Mesenteric fat pad (tissue), 1 donor: ENCODE measurements at places on chromosomes 3 and 15. TPM values are rescaled to one million over a fixed set of nuclear protein-coding genes. Genes with fewer than 3 reads are reported as not detected.

DNA sequence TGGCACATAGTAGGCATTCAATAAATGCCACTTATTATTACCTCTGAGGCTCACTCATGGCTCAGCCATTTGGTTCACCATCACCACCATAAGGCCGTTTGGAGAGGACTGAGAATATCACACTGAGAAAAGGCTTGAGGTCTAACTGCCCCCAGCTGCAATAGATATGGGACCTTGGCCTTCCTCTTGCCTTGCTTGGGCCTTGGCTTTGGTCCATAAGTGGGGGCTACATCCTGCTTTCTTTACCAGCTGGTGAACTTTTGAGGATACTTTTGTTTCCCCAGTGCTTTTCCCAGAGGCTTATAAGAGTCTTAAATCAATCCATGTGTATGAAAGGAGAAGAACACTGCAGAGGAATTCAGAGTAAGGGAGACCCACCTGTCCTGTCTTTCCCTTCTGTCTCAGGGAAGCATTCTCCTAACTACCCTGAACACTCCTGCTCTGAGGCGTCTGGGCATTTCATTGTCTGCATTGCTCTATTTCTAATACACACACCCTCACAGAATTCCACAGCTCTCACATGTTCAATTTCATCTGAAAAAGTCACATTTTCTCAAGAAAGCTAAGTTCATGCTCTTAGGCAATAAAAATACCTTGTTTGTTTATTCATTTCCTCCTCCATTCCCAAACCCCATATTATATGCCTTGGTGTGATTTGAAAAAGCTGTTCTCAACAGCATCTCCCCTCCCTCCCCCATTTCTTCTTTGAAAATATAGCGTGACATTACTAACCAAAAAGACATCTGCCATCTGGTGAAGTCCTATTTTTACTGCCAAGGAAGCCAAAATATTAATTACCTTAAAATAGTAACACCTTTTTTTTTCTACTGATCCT is 22.5 kb upstream of the KCNMB2 start:
- no peak for DNase-seq

DNA sequence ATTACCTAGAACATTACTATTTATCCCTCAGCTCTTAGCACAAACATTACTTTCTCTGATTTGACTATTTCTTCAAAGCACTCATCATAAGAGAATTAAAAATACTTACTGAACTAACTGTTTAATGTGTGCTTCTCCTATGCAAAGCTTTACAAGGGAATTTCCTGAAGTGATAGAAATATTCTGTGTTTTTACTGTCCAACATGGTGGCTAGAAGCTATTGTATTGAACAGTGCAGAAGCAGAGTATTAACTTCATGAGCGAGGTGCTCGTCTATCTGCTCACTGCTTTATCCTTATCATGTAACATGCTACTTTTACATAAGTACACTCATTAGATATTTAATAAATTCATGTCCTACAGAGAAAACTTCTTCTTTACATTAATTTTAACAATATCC is 239.1 kb downstream of the ISL2 start:
- DNase-seq, result no peak

GRCh38 chr3:26624209-26624765 is 1.7 kb downstream of the LRRC3B start:
- DNase-seq, result no peak

- DNase-seq, result no peak
These were observed 13.8 kb upstream of the STARD5 start for GRCh38 chr15:81337713-81338157.

FRMD4B gene
- 30.5 TPM for total RNA-seq

WNT7A gene
- total RNA-seq, result not detected

ARRDC4 gene
- total RNA-seq, result 24.0 TPM

GOLGA8N gene
- 6.9 TPM for total RNA-seq

- DNase-seq, result no peak
These were observed 37.3 kb downstream of the FSD2 start for GRCh38 chr15:82768414-82769054.

- no peak for DNase-seq
These were observed 124.8 kb downstream of the RPLP1 start for GRCh38 chr15:69577397-69577796.

DNA sequence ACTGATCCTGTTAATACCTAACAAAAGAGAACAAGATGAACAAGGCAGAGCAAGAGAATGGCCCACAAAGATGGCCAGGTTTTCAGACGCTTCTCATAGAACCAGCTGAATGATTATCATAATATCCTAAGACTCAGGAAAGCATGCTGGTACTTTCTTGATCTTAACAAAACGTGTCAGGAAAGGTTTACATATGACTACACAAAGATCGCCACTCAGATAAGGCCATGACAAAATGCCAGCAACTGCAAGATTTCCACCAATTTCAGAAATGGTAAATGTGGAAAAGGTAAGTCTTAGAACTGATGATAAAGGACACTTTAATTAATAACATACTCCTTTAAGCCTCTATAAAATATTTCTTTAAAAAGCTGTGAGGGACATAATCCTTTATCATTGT is 108.8 kb downstream of the DLG1 start:
- no peak for DNase-seq

DNA sequence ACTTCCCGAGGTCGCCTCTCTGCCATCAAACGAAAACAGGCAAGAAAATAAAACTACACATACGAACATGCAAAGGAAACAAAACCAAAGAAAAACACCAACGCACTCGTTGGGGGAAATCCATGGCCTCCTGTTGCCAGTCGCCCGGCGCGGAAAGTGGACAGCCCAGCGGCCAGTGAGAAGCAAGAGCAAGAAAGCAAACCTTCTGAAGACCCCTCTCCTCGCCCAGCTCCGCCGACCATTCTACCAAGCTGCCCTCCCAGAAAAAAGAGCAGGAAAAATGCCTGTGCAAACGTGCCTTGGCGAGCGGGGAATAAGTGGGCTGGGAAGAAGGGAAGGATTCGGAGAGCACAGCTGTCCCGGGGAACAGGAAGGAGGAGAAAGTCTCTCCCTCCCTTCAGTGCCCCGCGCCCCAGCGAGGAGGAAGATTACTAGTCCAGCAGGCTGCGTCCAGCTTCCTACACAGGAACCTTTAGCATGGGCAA is 802 bp upstream of the NECTIN3 start:
- no peak for DNase-seq

LMAN1L gene
- total RNA-seq, result not detected

GRCh38 chr3:47428662-47429061 is 47.1 kb downstream of the SCAP start:
- no peak for DNase-seq

GRCh38 chr15:74504836-74505235 is 36.2 kb upstream of the ARID3B start:
- peak; percentile 12 for DNase-seq

DNA sequence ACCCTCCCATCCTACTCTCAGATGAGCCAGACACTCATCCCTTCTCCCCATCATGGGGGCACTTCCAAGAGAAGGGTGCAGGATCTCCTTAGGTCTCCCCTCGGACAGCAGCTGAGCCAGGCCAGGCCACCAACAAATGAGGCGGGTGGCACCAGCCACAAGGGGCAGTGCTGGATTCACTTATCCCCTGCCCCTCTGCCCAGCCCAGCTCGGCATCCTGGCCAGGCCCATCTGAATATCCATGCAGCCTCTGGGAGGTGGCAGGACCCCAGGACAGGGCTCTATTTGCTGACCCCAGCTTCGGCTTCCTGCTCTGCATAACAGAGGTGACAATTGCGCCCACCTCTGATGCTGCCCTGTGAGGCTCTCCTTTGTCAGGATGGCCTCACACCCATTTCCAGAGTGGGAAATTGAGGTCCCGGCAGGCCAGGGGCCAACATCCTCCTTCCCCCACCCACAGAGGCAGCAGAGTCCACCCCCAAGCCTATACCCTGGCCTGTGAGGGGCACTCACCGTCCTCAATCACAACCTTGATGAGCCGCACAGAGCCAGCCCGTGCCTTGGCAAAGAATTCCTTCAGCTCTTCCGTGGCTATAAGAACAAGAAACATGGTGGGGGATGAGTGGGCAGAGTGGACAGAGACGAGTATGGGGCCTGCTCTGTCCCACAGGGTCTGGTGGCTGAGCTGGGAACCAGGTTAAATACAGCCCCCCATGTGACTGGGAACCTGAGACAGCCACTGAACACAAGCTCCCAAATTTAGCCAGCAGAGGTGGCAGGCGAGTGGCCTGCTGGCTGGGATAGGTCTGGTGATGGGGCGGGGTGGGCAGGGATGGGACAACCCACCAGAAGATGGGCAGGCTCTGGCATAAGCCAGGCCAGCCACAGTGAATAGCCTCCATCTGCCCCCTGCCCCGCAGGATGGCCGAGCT is 4.2 kb downstream of the TWF2 start:
- DNase-seq, result no peak

IQCF5 gene
- not detected for total RNA-seq

GRCh38 chr3:31978553-31978952 is 2.5 kb downstream of the OSBPL10 start:
- no peak for DNase-seq

DNA sequence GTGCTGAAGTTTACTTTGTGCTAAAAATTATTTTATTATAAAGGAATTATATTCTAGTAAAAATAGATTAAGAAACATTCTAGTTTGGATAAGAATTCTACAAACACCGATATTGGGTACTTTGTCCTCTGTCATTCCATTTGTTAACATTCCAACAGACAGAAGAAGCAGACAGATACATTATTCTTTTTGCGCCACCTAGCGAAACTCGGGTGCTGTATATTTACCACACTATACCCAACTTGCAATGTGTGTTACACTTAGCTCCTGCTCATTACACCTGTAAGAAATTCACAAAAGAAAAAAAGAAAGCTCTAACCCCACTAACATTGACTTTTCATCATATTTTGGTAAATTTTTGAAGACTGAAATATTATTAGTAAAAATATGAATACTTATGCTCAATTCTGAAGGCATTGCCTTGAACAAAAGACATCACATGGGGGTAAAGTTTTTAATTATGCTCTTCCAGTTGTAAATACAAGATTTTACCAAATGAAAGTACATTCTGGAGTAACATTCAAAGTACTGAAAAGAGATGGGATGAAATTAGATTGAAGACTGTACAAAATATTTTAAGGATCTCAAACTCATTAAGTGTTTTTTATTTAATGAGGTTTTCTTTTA is 136.5 kb upstream of the MLF1 start:
- DNase-seq, result no peak

ECE2 gene
- total RNA-seq, result not detected

DNA sequence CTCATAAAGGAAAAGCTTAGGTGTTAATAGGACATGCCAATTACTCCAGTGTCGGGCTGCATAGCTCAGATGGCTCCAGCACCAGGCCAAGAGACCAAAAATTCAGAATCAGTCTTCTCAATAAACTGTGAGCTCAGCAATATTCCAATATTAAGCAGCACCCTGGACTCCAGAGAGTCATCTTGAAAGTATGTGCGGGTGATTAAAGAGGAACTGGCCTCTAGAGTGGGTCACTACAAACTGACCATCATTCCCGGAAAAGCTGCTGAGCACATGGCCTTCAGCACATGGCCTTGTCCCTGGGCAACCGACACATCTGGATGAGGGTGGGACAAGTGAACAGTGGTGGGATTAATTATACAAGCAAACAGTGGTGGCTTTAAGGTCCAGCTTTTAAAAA is 59.0 kb downstream of the MAGI1 start:
- no peak for DNase-seq

DNA sequence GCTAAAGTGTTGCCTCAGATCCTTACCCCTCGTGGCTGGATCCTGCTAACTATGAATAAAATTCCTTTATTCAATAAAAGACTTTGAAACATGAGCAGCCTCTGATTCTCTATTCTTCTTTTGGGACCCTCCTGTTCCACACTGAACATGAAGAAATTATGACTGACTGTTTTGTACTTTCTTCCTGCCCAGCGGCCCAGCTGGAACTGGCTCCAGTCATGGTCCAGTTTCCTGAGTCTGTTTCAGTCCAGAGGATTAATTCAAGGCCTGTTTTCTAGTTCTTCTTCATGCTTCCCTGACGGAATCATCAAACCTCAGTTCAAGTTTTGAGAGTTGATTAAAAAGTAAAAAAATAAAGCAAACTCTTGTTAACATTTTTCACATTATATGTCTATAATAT is 52.6 kb upstream of the CP start:
- no peak for DNase-seq

- DNase-seq, result no peak
These were observed 68.4 kb upstream of the NR2F2 start for GRCh38 chr15:96262097-96262496.

DNA sequence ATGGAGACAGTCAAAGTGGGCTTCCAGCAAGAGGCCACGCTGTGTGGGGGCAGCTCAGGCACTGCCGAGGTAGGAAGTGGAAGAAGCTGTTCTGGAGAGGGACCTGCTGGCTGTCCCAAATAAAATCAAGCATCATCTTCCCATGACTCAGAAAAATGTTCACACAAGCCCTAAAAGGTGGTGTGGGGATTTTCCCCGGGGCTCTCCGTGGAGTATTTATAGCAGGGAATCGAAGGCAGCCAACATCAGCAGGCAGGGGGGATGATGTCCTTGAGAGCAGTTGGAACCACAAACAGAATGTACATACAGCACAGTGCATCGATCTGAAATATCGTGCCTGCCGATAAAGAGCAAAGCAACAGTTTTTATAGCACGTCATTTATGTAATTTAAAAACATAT is 27.6 kb downstream of the PRR23E start:
- no peak for DNase-seq

DNA sequence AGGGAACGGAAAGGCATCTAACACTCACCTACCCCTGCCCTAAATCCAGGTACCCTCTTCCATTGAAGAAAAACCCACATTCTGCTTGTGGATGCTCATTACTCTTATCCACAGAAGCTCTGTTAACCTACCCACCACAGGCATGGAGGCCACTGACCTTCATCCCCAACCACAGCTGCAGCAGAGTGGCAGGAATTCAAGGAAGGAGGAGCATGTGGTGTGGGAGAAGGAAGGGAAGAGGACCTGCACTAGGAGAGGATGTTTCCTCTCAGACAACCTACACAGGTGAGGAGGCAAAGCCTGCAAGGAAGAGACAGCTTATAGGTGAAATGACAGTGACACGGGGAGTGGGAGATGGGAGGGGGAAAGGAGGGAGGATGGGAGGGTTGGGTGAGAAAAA is 192.5 kb upstream of the TSC22D2 start:
- no peak for DNase-seq

UQCC5 gene
- total RNA-seq, result 23.2 TPM

DNA sequence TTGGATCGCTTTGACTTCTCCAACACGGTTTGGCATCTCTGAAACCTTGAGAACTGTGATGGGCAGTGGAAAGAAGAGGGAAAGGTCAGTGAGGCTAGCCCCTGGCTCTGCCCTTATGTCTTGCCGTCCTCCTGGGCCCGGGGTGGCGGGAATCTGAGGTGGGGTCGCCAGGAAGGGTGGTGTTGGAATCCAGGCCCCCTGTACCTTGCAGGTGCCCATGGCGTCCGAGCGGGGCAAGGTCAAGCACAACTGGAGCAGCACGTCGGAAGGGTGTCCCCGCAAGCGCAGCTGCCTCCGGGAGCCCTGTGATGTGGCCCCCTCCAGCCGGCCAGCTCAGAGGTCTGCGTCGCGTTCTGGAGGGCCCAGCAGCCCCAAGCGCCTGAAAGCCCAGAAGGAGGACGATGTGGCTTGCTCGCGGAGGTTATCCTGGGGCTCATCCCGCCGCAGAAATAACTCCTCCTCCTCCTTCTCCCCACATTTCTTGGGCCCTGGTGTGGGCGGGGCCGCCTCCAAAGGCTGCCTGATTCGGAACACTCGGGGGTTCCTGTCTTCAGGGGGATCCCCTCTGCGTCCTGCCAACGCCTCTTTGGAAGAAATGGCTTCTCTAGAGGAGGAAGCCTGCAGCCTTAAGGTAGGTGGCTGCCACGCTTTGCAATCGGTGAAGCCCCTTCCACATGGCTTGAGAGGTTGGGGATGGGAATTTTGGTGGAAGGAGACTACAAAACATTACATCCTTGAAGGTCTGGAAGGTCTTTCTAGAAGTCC is 907 bp downstream of the TATDN2 start:
- no peak for DNase-seq

GRCh38 chr3:95334461-95334860 is 1271.6 kb downstream of the NSUN3 start:
- no peak for DNase-seq
